ENCODE measurements at places on chromosomes 16 and 17.

GRCh38 chr17:82638183-82638773 is 10.0 kb downstream of the WDR45B start:
- no peak for DNase-seq

- DNase-seq: peak; percentile 72
These were observed 14.6 kb upstream of the PITPNA start for GRCh38 chr17:1577182-1577581.

DNA sequence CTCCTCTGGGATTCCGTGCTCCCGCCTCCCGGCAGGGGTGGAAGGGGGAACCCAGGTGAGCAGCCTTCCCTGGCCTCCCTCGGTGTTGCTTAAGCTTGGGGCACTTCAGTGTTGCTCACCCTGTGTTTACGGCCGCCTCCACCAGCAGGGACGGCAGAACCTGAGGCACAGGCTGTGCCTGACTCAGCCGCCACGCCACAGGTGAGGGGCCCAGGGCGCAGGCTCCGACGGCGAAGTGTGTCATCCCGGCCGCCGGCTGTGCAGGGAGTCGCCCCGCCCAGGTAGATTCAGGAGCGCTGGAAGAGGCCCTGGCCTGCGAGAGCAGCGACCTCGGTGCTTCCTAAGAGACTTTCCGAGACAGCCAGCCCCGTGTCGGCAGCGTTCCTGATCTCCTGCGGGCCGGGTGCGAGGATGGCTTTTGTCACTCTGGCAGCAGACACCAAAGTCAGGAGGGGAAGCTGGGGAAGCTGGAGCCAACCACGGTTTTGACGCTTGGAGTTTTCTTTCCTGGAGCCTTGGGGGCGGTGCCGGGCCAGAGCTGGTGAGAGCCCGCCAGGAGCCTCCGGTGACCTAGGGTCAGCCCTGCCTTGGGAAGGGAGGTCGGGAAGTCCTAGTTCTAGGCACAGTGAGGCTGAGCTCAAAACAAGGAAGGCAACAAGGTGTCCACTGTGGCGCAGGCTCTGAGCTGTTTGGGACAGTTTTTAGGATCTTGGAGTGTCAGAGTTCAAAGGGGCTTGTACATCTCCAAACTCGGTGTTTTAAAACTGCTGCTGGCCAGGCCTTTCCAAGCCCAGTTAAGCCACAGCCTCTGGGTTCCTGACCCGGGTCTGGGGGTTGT is 2.1 kb downstream of the GSE1 start:
- peak; percentile 93 for DNase-seq

GRCh38 chr16:12354296-12354833 is 377.8 kb downstream of the SNX29 start:
- DNase-seq: no peak

DNA sequence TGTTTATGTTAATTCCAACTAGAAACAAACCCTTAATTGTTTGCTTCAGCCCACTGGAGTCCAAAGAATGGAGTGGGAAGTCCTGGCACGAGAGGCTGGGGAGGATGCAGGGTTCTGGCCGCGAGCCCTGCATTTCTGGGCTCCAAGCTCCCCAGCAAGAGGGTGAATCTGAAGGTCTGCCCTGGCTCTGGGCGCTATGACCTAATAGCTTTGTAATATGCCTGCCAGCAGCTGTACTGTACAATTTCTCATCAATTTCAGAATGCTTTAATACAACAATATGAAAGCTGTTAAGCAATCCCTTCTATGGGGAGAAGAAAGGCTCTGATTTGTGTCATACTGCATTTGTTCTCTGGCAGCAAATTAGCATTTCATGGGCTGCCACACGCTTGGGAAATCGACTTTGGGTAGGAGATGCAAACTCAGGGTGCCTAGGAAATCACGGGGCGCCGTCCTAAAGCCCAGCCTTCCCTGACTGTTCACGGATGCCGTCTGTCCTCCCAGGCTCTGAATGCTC is 43.8 kb downstream of the NDEL1 start:
- DNase-seq: no peak

GRCh38 chr17:27983853-27984252 is 58.6 kb upstream of the NLK start:
- no peak for DNase-seq

DNA sequence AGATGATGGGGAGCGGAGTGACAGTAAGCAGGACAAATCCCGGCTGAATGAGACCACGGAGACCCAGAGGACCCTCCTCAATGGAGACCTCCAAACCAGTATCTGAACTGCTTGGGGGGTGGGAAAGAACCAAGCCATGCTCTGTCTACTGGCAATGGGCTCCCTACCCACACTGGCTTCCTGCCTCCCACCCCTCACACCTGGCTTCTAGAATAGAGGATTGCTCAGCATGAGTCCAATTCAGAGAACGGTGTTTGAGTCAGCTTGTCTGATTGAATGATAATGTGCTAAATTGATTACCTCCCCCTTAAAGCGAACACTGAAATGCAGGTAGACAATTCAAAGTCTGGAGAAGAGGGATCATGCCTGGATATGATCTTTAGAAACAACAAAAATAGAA is 5.5 kb downstream of the SSTR2 start:
- DNase-seq: no peak

DNA sequence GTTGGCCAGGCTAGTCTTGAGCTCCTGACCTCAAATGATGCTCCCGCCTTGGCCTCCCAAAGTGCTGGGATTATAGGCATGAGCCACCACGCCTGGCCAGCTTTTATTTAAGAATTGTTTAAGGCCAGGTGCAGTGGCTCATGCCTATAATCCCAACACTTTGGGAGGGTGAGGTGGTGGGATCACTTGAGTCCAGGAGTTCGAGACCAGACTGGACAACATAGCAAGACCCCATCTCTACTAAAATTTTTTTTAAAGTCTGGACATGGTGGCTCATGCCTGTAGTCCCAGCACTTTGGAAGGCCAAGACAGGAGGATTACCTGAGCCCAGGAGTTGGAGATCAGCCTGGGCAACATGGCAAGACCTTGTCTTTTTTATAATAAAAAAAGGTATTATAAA is 5.2 kb downstream of the PLXDC1 start:
- no peak for DNase-seq

- no peak for DNase-seq
These were observed 274.2 kb upstream of the KCNJ16 start for GRCh38 chr17:69800870-69801269.

- DNase-seq: no peak
These were observed 59.8 kb downstream of the ANKFN1 start for GRCh38 chr17:56213031-56213430.

GRCh38 chr16:73012341-73012740 is 35.6 kb downstream of the ZFHX3 start:
- DNase-seq: no peak

DNA sequence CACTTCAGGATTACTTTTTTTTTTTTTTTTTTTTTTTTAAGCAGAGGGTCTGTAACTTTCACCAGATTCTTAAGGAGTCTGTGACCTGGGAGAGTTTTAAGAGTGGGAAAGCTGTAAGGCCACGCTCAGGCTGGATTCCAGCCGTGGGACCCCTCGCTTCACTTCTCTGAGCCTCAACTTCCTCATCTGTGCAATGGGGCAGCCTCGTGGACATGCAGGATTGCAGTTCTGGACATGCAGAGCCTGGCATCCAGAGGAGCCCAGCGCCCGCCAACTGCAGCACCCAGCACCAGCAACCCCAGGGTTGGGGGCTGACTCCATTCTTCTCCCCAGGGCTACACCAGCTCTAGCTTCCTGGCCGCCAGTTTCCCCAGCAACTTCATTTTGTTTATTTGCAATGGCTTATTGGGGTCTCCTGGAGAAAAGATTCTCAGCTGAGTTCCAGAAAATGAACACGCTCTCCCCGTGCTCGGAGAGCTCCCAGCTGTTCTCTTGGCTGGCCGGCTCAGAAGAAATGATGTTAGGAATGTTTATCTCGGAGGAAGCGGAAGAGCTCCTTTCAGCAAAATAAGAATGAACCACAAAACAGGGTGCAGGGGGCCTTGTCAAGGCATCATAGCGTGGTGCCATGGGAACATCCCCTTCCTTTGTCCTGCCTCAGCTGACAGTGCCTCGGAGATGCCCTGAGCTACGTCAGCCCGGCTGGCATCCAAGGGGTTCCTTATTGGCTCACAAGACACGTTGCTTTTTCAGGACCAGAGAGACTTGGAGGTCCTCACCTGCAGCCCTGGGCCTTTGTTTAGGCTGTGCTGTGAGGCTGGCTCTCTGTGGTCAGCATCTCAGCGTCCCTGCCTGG is 22.9 kb upstream of the ZCCHC14 start:
- DNase-seq: no peak

DNA sequence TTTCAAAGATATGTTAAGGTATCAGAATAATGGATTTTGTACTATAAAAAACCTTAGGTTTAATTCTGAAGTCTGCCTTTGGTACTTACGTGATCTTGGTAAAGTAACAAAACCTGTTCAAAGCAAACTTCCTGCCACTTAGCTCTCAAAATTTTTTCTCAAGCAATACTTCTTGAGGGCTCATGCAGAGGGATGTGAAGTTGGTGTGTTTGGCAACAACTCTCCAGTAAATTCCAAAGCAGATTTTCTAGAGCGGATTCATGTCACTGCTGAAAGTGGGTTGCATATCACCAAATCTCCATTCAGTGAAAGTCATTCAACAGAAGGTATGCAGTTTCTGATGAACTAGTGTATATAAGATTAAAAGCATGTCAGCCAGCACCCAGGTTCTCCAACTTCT is 856.7 kb downstream of the CDH8 start:
- DNase-seq: no peak

DNA sequence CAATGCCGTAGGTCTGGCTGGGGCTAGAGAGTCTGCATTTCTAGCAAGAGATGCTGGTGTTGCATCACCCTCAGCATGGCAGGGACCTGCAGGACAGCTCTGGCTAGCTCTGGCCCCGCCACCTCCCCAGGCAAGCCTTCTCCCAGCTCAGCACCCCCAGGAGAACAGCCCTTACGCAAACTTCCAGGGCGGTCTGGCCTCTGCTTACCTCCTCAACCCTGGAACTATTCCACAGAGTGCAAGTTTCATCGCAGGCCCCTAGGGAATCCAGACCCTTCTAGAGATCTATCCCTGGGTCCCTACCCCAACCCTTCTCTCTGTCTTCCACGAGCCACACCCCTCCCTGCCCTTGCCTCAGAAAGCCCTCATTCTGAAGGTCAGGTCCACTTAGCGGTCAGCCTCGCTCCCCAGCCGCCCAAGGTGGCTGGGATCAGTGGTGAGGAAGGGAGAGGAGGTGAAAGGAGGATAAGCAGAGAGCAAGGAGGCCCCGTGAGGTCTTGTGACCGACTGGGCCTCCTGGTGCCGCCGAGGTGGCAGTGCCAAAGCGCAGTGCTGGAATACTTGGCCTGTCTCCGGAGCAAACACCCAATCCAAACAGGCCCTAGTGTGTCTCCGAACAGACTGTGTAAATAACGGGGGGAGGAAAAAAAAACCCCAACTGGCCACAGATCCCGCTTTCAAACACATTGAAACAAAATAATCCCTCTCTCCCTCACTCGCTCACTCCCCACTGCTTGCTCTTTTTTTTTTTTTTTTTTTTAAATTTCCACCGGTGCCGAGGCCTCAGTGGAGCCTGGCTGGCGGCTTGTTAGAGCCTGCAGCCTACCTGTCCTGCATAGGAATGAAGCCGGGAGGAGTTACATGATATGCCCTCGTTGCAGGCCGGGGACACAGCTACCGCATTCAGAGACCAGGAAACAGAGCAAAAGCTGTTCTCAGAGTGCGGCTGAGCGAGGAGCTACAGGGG is 380.9 kb downstream of the SOX9 start:
- DNase-seq: no peak

DNA sequence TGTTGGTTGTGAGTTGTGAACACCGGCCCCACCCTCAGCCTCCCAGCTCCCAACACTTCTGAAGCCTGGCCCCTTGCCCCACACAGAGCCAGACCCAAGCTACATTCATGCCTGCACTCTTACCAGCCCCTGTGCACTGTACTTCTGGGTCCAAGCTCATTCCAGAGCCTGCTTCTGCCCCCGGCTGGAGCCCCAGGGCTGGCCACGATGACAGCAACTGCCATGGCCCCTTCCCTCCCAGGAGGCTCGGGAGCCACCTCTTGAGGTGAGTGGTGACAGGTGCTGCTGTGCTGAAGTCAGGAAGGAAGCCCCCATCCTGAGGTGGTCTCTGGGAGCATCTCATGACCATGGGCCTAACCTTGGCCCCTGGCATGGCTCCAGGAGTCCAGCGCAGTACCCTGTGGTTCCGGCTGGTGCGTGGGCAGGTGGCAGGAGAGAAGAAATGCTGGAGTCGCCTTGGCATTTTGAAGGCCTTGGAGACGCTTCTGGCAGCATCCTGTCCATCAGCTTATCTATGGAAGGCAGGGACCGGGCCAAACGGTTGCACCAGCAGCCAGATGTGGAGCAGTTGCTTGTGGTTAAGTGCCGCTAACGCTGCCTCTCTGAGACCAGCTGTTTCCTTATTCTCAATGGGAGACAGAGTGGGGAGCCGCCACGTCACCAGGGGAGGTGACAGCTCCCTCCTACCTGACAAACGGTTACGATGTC is 3.9 kb upstream of the CDT1 start:
- DNase-seq: no peak

- DNase-seq: no peak
These were observed 36.4 kb upstream of the CDC42EP4 start for GRCh38 chr17:73348018-73348828.

- DNase-seq: no peak
These were observed 319.2 kb downstream of the SOX9 start for GRCh38 chr17:72439893-72440502.

DNA sequence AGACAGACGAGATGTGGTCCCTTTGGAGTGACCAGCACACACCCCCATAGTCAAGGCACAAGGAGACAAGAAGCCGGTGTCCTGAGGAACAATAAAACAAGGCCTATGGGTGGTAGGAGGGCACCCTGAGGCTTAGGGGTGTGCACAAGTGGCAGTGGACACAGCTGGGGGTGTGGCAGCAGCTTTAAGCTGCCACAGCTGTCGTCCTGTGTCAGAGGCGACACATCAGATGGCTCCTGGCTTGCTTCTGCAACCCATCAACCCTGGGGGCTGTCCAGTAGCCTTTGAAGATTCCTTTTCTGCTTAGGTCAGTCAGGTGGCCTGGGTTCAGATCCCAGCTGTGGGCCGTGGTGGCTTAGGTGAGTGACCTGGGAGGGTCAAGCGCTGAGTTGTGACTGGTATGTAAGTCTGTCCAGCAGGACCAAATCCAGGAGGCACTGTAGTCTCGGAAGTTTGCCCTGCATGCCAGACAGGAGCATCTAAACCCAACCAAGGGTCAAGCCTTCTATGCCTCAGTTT is 15.8 kb downstream of the DRC3 start:
- no peak for DNase-seq

- DNase-seq: peak; percentile 29
These were observed 514 bp downstream of the UBFD1 start for GRCh38 chr16:23557779-23558702.

- DNase-seq: no peak
These were observed 256.2 kb downstream of the FOXL1 start for GRCh38 chr16:86834451-86835035.

- DNase-seq: peak; percentile 8
These were observed 675.3 kb downstream of the MAF start for GRCh38 chr16:78925083-78925767.

DNA sequence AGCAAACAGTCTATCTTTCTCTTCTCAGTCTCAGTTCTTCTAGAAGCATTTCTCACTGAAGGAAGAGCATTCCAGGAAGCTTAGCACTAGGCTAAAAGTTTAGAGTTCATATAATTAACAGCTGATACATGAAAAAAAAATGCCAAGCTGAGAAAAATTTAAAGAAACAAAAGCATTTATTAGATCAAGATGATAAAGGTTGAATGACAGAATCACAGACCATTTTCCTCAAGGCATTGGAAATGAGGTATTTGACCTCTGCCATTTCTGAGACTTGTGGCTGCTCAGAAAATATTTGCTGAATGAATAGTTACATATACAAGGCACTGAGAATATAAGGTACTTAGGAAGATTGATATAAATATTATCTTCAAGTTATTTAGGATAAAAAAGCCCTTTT is 901.6 kb upstream of the GOT2 start:
- no peak for DNase-seq
